Glutamatergic neuron (in vitro differentiated cells): ENCODE measurements at places on chromosomes 5 and 9. TPM values are rescaled to one million over a fixed set of nuclear protein-coding genes. Genes with fewer than 3 reads are reported as not detected.

Gene CENPK
- total RNA-seq: 11.9 TPM

Gene DEPDC1B
- total RNA-seq: 8.2 TPM

- H3K36me3 ChIP-seq: no peaks in the 10 kb centered on the region
- H3K4me3 ChIP-seq: no peak overlapping the region
- H3K4me1 ChIP-seq: no peaks in the 10 kb centered on the region
- no peak for DNase-seq
Measured at GRCh38 chr9:117757561-117758190, 53.5 kb downstream of the TLR4 start.

DNA sequence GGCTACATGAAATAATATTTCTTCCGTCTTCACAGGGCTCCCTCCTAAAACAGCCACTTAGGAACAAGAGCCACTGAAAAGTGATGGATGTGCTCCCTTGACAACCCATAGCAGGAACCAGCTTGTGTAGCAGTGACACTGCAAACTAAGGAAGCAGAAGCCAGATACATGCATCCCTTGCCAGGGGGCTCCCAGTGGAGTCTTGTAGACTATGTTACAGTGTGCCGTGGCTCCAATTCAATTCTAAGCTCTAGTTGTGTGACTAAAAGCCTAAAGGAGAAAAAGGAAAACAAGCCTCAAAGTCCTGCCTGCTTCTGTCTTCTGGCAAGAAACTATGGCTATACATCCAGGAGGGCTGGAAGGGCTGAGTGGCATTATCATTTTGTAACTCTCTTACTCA is 12.2 kb upstream of the TAF1L start:
- H3K4me3 ChIP-seq: no peak overlapping the region
- peaks cover 2% of the 10 kb centered on the region for H3K27me3 ChIP-seq
- no peaks in the 10 kb centered on the region for H3K4me1 ChIP-seq
- H3K27ac ChIP-seq: no peak overlapping the region

DNA sequence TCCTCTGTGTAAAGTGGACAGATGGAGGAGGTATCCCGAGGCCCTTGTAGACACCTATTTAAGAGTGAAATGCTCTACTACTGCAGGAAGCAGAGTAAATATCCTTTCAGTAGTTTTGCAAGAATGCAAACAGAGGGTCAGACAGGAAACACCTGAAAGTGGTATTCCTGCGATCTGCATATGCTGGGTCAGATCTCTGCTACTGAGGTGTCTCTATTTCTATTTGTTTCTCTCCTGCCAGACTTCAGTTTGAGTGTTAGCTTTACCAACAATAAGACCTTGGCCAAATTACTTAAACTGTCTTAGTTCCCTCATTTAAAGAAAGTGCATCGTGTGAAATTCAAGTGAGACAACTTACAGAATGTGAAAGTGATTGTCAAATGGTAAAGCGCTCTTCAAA is 47.6 kb downstream of the JAKMIP2 start:
- no peaks in the 10 kb centered on the region for H3K36me3 ChIP-seq
- no peak overlapping the region for H3K27ac ChIP-seq
- H3K4me3 ChIP-seq: no peak overlapping the region
- H3K27me3 ChIP-seq: no peaks in the 10 kb centered on the region

DNA sequence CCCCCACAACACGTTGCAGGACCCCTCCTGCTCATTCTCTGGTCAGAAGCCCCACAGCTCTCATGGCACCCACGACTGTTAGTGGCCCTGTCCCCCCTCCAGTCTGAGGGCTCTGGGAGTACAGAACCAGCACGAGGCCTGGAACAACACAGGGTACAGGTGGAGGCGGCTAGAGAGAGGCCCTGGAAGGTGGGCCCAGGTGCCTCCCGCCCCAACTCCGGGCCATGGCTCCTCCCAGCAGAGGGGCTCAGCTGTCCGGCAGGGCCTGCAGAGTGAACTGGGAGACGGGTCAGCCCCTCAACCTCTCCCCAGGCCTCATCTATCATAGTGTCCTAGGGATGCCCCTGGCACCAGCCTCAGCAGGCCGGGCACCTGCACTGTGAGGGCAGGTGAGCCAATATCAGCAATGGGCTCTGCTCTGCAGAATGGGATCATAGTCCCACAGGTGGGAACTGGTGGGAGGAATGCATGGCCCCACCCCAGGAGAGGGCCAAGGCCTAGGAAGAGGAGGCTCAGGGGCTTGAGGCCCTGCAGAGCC is 58.6 kb downstream of the BARX1 start:
- no peak overlapping the region for H3K27ac ChIP-seq
- no peaks in the 10 kb centered on the region for H3K4me1 ChIP-seq
- no peaks in the 10 kb centered on the region for H3K36me3 ChIP-seq
- peaks cover 4% of the 10 kb centered on the region for H3K27me3 ChIP-seq
- H3K4me3 ChIP-seq: no peak overlapping the region

DNA sequence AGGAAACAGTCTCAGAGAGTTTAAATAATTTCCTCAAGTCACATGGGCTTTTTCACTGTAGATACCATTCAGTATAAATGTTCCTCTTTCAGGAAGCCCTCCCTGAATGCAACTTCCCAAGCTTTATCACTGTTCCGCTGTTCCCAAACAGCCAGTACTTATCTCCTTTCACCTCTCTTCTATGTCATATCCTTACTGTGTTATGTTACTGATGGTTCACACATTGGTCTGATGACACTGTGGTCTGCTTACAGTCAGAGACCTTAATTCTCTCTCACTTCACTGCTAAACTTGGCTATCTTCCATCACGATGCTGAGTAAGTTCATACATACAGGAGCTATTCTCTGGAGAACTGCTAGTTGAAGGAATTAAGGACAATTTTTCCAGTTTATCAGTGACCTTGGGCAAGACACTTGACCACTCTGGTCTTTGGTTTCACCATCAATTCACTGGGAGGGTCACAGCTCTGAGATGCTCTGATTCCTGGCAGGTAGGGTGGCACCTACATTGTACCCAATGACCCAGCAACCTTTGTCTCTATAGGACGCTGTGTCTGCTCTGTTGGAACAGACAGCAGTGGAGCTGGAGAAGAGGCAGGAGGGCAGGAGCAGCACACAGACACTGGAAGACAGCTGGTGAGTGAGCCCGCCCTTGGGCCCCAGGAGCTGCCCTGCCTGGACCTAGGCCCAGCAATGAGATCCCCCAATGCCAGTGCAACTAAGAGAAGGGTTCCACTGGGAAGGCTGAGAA is 42.1 kb upstream of the RARS1 start:
- DNase-seq: no peak
- H3K36me3 ChIP-seq: no peaks in the 10 kb centered on the region
- H3K27me3 ChIP-seq: peaks cover 2% of the 10 kb centered on the region
- no peak overlapping the region for H3K27ac ChIP-seq

GRCh38 chr5:147445917-147446316 is 64.0 kb downstream of the DPYSL3 start:
- peaks cover 4% of the 10 kb centered on the region for H3K36me3 ChIP-seq
- peaks cover 3% of the 10 kb centered on the region for H3K27me3 ChIP-seq
- H3K4me3 ChIP-seq: no peak overlapping the region
- DNase-seq: no peak

Gene FANCG
- 49.0 TPM for total RNA-seq

DNA sequence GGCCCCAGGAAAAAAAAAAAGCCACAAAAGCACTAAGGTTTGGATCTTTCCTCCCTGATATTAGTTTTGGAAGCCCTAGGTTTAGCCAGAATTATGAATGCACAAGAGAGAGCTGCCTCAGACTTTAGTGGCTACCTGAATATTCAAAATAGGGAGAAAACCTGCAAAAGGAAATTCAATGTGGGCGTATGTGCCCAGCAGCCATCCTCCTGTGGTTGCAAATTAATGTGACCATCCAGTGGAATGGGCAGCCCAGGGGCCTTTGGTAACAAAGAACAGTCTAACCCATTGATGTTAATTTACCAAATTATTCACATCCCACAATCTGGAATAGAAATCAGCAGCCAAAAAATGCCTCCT is 298.4 kb downstream of the CWC27 start:
- DNase-seq: no peak
- peaks cover 14% of the 10 kb centered on the region for H3K4me1 ChIP-seq
- no peak overlapping the region for H3K4me3 ChIP-seq
- H3K27ac ChIP-seq: no peak overlapping the region
